ENCODE measurements at places on chromosomes 2 and 18.

DNA sequence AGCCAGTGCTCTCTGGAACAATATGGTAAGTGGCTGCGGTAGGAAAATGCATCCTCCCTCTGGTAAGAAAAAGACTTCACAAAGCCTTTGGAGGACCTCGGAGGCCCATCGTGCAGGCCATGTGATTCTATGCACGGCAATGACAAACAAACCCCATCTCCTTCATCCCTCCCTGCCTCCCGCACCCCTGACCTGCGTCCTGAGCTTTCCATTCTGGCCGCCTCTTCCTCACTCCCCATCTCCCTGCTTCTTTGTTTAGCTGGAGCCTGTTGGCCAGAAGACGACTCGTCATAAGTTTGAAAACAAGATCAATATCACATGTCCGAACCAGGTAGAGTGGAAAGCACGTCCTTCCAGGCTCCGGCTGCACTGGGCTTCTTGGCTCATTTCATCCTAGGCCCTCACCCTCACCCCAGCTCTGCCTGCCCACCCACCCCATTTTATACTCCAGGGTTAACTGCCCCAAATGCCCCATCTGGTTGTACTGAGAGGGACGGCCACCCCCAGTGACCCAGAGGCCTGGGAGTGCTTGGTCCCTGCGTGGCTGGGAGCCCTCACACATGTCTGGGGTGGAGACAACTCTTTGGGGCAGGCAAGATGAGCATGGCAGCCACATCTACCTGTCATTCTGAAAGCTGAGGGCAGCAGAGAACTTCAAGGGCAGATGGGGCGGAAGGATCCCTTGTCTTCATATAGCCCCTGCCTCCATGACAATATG lies 94.0 kb downstream of the PLB1 start:
- H3K4me3 ChIP-seq, result no peak overlapping the region
- no peaks in the 10 kb centered on the region for H3K36me3 ChIP-seq
- no peak for DNase-seq
- peaks cover 58% of the 10 kb centered on the region for H3K4me1 ChIP-seq
- H3K27me3 ChIP-seq, result peaks cover 7% of the 10 kb centered on the region
- peak overlapping the region; percentile 24 for H3K27ac ChIP-seq

GRCh38 chr2:158781353-158781961 lies 13.7 kb upstream of the DAPL1 start:
- peaks cover 9% of the 10 kb centered on the region for H3K36me3 ChIP-seq
- H3K27ac ChIP-seq, result no peak overlapping the region
- no peaks in the 10 kb centered on the region for H3K27me3 ChIP-seq
- no peak for DNase-seq

DNA sequence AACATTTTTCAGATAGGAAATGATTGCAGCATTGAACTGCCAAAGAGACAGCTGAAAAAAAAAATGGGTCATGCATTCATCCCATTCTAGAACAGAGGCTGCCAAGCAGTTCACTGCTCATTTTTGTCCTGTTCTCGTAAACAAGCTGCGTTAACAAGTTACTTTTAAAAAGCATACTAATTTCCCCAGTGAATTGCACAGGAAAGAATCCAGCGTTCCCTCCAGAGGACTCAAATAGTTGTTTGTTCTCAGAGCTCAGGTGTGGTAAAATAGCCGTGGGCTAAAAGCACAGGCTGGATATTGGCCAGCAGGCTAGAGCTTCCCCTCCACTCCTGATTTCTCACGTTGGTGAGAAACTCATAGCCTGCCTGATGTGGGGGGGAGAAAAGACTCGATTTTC lies 76.1 kb upstream of the AQP4 start:
- no peak for DNase-seq
- H3K27ac ChIP-seq, result no peak overlapping the region
- peaks cover 6% of the 10 kb centered on the region for H3K27me3 ChIP-seq
- no peak overlapping the region for H3K4me3 ChIP-seq

DNA sequence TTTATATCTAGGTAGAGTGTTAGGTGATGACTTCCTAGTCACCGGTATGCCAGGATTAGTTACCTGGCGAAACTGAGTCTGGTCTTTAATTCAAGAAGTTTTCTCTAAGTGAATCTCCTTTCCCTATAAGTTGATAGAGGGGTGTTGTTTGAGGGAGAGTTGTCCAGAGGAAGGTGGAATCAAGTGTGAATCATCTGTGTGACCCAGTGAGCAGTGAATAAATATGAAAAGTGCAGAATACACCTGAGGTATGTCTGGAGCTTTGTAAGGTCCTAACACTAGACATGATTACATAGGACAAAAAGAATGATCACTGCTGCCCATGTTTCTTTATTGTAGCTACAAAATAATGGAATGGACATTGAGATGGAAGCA lies 11.2 kb downstream of the POU3F3 start:
- DNase-seq, result no peak
- H3K27ac ChIP-seq, result no peak overlapping the region
- H3K27me3 ChIP-seq, result peaks cover 99% of the 10 kb centered on the region
- no peaks in the 10 kb centered on the region for H3K36me3 ChIP-seq
- H3K4me3 ChIP-seq, result no peak overlapping the region

DNA sequence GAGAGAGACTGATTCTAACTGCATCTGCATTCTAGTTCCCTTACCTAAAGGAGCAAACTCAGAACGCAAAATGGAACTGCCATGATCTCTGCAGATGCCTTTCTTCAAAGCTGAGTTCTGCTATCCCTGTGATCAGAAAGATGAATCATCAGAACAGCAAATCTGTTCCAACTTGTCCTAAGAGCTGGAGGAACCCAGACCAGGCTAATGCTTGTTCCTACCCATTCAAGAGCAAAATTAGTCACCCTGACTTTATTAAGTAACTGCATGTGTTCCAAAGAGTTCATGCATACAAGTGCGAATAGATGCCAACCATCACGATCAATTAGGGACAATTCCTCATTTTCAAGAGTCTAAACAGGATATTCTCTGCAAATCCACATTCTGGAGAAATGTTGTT lies 46.5 kb downstream of the MBP start:
- no peaks in the 10 kb centered on the region for H3K36me3 ChIP-seq
- H3K4me1 ChIP-seq, result peaks cover 48% of the 10 kb centered on the region
- no peak overlapping the region for H3K27ac ChIP-seq

GRCh38 chr2:105375001-105375561 lies 23.8 kb downstream of the FHL2 start:
- DNase-seq, result no peak
- peak overlapping the region; percentile 32 for H3K27ac ChIP-seq
- H3K27me3 ChIP-seq, result no peaks in the 10 kb centered on the region

DNA sequence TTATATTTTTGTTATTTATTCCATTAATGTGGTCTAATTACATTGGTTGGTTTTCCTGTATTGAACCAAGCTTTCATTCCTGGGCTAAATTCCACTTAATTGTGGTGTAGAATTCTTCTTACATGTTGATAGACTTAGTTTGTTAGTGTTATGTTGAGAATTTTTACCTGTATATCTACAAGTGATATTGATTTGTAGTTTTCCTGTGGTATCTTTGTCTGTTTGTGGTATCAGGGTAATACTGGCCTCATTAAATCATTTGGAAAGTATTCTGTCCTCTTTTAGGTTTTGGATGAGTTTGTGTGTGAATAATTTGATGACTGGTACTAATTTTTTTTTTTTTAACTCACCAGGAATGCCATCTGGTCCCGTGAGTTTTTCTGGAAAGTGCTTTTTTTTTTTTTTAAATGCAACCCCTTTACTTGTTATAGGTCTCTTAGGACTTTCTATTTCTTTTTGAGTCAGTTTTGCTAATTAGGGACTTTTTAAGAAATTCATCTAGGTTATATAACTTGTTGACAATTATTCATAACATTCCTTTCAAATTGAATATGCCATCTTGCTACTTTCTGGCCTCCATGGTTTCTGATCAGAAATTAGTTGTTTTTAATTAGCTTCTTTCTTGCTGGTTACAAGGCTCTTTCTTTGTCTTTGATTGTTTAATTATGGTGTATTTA lies 232.8 kb downstream of the CCDC85A start:
- H3K4me1 ChIP-seq, result no peaks in the 10 kb centered on the region
- H3K27ac ChIP-seq, result no peak overlapping the region
- DNase-seq, result no peak

- H3K27me3 ChIP-seq, result peaks cover 25% of the 10 kb centered on the region
- H3K4me3 ChIP-seq, result no peak overlapping the region
- no peaks in the 10 kb centered on the region for H3K36me3 ChIP-seq
- peaks cover 28% of the 10 kb centered on the region for H3K4me1 ChIP-seq
- no peak overlapping the region for H3K27ac ChIP-seq
- no peak for DNase-seq
Measured at GRCh38 chr18:74407888-74408287, 49.2 kb downstream of the DIPK1C start.

DNA sequence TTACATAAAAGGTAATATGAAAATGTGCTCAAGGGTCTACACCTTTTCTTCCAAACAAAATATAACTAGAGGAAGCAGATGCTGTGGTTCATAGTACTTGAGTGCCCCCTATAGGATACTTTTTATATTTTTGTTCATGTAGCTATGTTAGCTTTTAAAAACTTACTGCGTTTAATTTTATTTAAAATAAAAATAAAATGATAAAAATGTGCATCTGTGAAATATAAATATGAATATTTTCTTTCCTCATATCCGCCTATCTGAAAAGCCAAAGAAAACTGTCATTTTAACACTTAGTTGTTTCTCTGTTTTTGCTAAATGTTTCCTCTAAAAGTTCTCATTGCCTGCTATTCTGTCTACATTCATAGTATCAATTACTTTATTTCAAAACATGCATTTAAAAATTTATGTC lies 9.6 kb upstream of the LRP1B start:
- DNase-seq, result no peak
- H3K36me3 ChIP-seq, result no peaks in the 10 kb centered on the region
- peaks cover 7% of the 10 kb centered on the region for H3K4me1 ChIP-seq

DNA sequence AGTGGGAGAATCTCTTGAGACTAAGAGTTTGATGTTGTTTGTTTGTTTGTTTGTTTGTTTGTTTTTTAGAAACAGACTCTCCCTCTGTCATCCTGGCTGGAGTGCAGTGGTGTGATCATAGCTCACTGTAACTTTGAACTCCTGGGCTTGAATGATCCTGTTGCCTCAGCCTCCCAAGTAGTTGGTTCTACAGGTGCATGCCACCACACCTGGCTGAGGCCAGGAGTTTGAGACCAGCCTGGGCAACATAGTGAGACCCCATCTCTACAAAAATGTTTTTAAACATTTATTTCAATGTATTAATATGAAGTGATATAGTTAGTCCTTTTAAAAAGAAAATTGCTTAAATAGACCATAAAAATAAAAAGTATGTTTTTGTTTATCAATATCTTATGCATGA lies 35.6 kb downstream of the MAP3K19 start:
- DNase-seq, result no peak
- H3K36me3 ChIP-seq, result no peaks in the 10 kb centered on the region
- H3K4me3 ChIP-seq, result no peak overlapping the region
- no peak overlapping the region for H3K27ac ChIP-seq
- H3K27me3 ChIP-seq, result peaks cover 10% of the 10 kb centered on the region
- no peaks in the 10 kb centered on the region for H3K4me1 ChIP-seq

- H3K27me3 ChIP-seq, result peaks cover 7% of the 10 kb centered on the region
- H3K4me3 ChIP-seq, result no peak overlapping the region
- no peaks in the 10 kb centered on the region for H3K4me1 ChIP-seq
- H3K27ac ChIP-seq, result no peak overlapping the region
Measured at GRCh38 chr2:54903736-54904554, 146.3 kb downstream of the RTN4 start.

GRCh38 chr2:147560810-147561535 lies 283.9 kb upstream of the ACVR2A start:
- peaks cover 45% of the 10 kb centered on the region for H3K4me1 ChIP-seq
- no peaks in the 10 kb centered on the region for H3K36me3 ChIP-seq
- peaks cover 2% of the 10 kb centered on the region for H3K27me3 ChIP-seq
- no peak overlapping the region for H3K27ac ChIP-seq
- DNase-seq, result no peak

GRCh38 chr2:129253461-129253812 lies 726.0 kb upstream of the RAB6C start:
- DNase-seq, result peak; percentile 18
- peaks cover 10% of the 10 kb centered on the region for H3K4me1 ChIP-seq
- peaks cover 13% of the 10 kb centered on the region for H3K27me3 ChIP-seq
- no peak overlapping the region for H3K27ac ChIP-seq
- H3K36me3 ChIP-seq, result no peaks in the 10 kb centered on the region
- H3K4me3 ChIP-seq, result no peak overlapping the region

GRCh38 chr2:172109988-172110811 lies 7.5 kb upstream of the DLX2 start:
- no peaks in the 10 kb centered on the region for H3K36me3 ChIP-seq
- peaks cover 66% of the 10 kb centered on the region for H3K27me3 ChIP-seq
- H3K4me3 ChIP-seq, result no peak overlapping the region
- peaks cover 14% of the 10 kb centered on the region for H3K4me1 ChIP-seq

DNA sequence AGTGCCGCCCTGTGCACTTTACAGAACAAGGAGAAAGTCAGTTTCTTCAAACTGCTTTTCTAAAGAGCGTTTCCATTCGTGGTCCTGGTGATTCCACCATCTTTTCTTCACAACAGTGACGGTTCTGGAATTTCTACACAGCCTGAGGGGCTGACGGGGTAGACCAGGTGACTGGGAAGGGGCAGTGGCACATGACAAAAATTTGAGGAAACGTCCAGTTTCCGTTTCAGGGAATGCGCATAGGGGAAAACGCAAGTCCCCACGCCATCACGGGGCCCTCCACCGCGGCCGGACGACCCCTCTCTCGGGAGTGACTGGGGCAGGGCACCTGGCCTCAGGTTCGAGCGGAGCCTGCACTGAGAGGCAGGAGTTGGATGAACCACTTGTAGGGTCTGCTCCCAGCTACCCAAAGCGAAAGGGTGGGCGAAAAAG lies 980 bp upstream of the SPTBN1 start:
- DNase-seq, result peak; percentile 29
- peaks cover 34% of the 10 kb centered on the region for H3K4me1 ChIP-seq
- peak overlapping the region; percentile 87 for H3K27ac ChIP-seq
- H3K36me3 ChIP-seq, result no peaks in the 10 kb centered on the region
- H3K4me3 ChIP-seq, result peak overlapping the region; percentile 89

- H3K27me3 ChIP-seq, result no peaks in the 10 kb centered on the region
- H3K4me3 ChIP-seq, result no peak overlapping the region
- H3K27ac ChIP-seq, result peak overlapping the region; percentile 69
- DNase-seq, result no peak
- H3K36me3 ChIP-seq, result no peaks in the 10 kb centered on the region
- peaks cover 11% of the 10 kb centered on the region for H3K4me1 ChIP-seq
Measured at GRCh38 chr2:188091220-188091619, 200.5 kb upstream of the GULP1 start.

DNA sequence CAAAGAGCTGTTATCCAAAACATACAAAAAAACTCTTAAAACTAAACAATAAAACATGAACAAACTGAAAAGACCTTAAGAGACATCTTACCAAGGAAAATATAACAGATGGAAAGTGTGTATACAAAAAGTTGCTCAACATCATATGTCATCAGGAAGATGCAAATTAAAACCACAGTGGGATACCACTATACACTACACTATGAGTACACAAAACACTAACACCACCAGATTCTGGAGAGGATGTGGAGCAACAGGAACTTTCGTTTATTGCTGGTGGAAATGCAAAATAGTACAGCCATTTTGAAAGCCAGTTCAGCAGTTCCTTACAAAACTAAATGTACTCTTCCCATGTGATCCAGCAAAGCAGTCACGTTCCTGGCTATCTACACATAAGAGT lies 221.4 kb downstream of the CMPK2 start:
- no peaks in the 10 kb centered on the region for H3K36me3 ChIP-seq
- no peaks in the 10 kb centered on the region for H3K27me3 ChIP-seq
- no peak overlapping the region for H3K27ac ChIP-seq
- no peak overlapping the region for H3K4me3 ChIP-seq
- H3K4me1 ChIP-seq, result peaks cover 24% of the 10 kb centered on the region
